ENCODE measurements at places on chromosomes 1 and 21.

- DNase-seq: no peak
Observed at GRCh38 chr21:20276954-20277353, 721.3 kb upstream of the NCAM2 start.

- no peak for DNase-seq
Observed at GRCh38 chr1:38778521-38778920, 81.1 kb downstream of the RRAGC start.

DNA sequence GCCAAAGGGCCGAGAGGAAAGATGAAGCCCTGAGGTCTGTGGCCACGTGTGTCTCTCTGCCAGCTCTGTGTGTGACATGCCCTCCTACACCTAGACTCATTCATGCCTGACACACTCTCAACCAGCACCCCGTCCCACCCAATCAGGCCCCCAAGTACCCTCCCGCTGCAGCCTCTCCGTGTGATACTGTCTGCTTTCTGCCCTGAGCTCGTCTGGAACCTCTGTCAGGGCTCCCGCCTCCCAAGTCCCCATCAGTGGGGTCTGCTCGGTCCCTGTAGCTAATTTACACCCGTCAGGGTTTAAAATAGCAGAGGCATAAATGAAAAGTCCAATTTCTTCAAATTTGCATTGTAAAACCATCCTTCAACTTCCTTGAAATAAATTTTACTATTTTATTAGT is 20.7 kb downstream of the CASZ1 start:
- no peak for DNase-seq

DNA sequence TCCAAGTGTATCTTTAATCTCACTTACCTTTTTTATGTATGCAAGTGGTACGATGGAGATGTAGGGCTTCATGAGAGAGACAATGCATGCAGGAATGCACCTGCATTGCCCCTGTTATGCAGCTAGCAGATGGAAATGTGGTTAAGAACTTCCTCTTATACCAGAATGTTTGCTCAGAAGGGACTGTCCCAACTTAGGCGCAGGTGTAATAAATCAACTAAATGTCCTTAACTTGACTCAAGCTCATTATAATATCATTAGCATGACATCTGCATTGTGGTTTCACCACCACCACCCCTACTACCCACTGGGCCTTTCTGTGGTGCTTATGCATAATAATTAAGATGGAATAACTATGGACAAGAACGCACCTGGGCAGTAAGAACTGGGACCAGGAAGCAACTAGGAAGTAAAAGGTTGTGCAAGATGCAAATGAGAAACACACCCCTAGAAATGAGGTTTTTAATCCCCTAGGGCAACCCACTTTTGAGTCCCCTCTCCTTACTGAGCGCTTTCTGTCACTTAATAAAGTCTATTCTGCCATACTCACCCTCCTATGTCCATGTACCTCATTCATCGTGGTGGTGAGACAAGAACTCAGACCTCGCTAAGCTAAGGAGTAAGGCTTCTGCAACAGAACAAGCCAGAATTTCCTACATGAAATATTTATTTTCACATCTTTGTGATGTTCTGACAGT is 1103.3 kb upstream of the B3GALT2 start:
- DNase-seq: no peak

DNA sequence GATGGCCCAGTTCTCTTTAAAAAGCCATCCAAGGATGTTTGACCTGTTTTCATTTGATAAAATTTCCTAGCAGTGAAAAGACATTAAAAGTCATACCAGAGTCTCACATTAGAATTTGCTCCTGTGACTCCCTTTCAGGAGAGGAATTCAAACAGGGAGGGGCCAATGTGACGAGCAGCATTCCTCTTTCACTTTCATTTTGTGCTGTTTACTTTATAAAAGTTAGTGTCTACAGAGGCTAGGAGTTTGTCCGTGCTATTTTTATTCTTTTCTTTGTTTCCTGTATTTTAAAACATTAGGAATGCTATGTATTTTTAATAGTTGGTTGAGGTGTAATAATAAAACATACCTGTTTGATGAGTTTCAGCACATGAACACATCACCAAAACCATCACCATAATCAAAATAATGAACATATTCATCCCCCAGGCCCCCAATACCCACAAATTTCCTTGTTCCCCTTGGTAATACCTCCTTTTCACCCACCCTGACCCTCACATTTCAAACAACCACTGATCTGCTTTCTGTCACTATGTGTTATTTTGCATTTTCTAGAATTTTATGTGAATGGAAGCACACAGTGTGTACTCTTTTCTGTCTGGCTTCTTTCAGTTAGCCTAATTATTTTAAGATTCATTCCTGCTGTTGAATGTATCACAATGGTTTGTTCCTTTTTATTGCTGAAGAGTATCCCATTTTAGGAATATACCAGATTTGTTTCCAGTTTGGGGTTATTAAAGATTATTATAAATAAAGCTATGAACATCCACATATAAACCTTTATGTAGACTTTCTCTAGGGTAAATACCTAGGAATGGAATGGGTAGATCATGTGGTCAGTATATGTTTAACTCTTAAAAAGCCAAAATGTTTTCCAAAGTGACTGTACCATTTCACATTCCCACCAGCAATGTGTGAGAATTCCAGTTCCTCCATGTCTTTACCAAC is 129.5 kb downstream of the TENT5C start:
- no peak for DNase-seq

Data from stimulated activated CD8-positive, alpha-beta memory T cell treated with anti-CD3 and anti-CD28 coated beads, Interleukin-2, amount 100 ng/mL, for 1 hour (primary cell).